Activated naive CD4-positive, alpha-beta T cell (primary cell): ENCODE measurements at places on chromosomes 6 and 20.

DNA sequence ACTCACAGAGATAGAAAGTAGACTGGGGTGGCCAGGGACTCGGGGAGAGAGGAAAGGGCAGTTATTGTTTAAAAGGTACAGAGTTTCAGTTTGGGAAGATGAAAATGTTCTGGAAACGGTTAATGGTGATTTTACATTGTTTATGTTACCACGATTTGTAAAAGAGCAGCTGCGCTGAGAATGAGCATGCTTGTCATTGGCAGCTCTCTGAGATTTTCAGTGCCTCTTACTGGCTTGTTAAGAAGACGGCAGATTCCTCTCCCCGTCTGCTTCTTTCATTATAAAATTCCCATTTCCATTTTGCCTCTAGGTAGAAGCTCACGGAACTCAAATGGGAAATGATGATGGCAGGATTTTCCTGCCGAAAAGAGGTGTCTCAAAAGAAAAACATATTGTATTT lies 39.7 kb upstream of the PPP1R3G start:
- DNase-seq = no peak

DNA sequence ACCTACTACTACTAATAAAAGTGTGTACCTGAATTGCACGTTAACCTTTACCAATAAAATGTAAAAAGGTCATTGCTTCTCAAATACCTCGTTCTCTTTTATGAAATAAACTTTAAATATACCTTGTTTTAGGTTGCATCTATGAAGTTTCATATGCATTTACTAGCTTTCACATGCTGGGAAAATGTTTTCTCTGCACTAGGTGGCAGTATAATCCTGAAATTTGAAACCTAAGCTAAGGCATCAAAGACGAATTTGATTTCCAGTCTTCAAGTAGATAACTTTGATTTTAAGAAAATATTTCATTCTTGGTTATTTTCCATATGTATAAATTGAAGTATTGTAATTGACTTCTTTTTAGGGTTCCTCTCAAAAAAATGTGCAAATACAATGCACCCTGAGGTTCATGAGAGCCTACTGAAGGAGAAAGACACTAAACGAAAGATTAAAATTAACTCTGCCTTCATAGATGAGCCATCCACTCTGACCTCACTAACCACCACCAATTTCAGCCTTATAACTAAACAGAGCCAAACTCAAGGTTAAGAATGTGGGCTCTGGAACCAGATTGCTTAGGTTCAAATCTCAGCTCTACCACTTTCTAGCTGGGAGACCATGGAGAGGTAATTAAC lies 7.3 kb upstream of the COL9A1 start:
- DNase-seq = no peak

- DNase-seq = no peak
Measured at GRCh38 chr20:50272030-50272723, 81.5 kb downstream of the CEBPB start.

GRCh38 chr6:39553860-39554802 lies 171.1 kb downstream of the KIF6 start:
- no peak for DNase-seq

GRCh38 chr6:118984342-118984741 lies 49.4 kb upstream of the MCM9 start:
- DNase-seq = no peak

GRCh38 chr6:52495922-52496321 lies 75.8 kb downstream of the EFHC1 start:
- no peak for DNase-seq

DNA sequence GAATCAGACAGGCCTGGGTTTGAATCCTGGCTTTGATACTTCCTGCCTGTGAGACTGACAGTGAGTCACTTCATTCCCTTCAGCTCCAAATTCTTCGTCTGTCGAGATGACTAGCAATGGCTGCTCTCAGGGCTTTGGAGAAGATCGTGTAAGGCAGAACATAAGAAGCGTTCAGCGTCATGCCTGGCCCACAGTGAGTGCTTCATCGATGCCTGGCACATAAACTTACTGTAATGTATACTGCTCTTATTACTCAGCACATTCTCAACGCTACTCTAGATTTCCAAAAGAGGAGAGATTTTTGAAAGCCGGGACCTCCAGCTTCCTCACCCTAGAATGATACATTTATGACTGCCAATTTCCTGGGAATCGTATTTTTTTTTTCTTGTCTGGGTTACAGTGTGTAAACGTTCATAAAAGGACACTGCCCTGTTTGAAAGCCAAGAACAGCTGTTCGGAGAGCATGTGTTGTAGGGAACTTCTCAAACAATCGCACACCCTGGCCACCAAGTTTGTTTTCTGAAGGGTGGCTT lies 16.2 kb upstream of the BCAS1 start:
- no peak for DNase-seq

GRCh38 chr6:53486679-53487078 lies 58.2 kb downstream of the GCLC start:
- no peak for DNase-seq

GRCh38 chr6:157976345-157977175 lies 5.1 kb upstream of the SYNJ2 start:
- DNase-seq = no peak

- DNase-seq = no peak
Measured at GRCh38 chr6:31040801-31041200, 30.5 kb downstream of the MUC22 start.

DNA sequence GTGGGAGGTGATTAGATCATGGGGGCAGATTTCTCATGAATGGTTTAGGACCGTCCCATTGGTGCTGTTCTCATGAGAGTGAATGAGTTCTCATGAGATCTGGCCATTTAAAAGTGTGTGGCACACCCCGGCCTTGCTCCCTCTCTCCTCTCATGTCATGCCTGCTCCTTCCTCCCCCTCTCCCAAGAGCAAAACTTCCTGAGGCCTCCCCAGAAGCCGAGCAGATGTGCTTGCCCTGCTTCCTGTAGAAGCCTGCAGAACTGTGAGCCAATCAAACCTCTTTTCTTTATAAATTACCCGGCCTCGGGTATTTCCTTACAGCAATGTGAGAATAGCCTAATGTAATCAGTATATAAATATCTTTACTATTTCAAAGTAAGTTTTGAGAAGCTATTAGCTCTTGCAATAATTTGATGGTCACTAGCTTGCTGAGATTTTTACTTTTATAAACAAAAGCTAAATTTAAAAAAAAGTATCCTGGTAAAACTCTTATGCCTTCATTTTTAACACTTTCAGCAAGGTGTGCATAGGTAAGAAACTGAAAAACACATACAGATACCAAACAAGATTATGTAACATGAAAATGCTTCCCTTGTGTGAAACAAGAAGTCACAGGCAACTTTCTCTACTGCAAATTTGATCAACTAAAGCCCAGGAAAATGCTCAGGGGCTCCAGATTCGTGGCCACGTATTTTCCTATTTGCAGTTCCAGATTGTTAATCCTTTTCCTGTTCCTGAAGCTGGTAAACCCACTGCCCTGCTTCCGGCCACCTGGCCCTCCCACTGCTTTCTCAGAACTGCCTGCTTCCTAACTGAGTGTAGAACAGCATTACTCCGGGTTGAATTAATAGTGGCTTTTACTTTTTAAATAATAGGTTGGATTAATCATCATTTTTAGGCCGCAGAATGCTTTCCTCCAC lies 395.1 kb upstream of the CNR1 start:
- DNase-seq = no peak

DNA sequence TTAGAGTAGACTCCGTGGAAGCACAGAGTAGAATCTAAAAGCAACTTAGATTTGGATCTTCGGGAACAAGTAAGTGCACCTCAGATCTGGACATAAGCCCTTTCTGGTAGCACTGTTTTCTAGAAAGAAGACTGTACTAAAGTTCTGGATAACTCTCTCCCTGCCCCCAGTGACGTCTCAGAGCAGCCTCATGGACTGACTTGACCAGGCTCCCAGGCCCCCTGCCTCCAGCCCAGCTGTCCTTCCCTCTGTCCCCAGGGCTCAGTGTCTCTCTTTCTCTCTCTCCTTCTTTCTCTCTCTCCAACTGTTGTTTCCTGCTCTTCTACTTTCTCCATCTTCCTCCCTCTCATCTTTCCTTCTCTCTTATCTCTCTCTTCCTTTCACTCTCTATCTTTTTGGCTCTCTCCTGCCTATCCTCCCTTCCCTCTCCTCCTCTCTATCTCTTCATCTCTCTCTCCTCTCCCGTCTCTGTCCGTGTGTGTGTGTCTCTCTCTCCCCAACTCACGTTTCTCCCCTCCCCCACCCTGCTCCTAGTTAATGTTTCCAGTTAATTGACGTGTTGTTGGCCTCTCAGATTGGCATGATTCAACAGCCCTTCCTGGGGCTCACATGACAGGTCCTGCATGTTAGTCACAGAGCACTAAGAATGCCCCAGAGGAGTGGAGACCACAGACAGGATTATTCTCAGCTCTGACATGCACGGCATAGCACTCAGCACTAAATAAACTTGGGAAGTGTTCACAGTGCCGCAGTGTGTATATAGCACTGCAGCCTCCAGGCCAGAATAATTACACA lies 180.4 kb upstream of the FOXQ1 start:
- DNase-seq = no peak

DNA sequence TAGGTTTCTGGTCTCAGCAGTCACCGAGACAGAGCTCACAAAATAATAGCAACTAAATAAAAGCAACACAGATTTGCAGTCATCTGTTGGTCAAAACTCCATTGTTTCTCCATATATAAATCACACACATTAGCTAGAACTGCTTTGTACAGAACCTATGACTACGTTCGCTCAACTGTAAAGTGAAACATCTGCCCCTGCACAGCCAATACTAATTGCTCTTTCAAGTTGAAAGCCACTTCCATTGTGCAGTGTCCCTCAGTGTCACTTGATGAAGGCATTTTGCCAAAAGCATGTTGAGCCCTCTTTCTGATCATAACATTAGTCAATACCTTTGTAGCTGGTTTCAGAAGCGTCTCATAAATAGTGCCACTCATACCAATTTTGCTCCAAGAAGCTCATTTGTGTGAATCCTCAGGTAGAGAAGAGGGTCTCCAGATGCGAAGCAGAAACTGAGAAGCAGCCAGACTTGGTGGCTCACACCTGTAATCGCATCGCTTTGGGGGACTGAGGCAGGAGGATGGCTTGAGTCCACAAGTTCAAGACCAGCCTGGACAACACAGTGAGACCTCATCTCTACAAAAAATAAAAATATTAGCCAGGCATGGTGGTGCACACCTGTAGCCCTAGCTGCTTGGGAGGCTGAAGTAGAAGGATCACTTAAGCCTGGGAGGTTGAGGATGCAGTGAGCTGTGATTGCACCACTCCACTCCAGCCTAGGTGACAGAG lies 68.9 kb downstream of the PERP start:
- DNase-seq = no peak

GRCh38 chr6:33911488-33911887 lies 107.7 kb upstream of the MLN start:
- DNase-seq = no peak

GRCh38 chr6:24743944-24744335 lies 25.0 kb upstream of the C6orf62 start:
- no peak for DNase-seq

DNA sequence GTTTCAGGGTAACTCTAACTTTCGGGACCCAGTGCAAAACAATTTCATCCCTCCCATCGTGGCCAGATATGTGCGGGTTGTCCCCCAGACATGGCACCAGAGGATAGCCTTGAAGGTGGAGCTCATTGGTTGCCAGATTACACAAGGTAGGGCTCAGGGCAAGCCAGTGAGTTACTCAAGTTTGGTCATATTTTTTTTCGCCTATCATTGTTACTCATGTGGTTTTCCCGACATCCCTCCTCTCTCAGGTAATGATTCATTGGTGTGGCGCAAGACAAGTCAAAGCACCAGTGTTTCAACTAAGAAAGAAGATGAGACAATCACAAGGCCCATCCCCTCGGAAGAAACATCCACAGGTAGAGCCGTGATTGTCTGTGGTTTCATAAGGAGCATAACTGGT lies 58.2 kb downstream of the DCBLD1 start:
- DNase-seq = no peak

DNA sequence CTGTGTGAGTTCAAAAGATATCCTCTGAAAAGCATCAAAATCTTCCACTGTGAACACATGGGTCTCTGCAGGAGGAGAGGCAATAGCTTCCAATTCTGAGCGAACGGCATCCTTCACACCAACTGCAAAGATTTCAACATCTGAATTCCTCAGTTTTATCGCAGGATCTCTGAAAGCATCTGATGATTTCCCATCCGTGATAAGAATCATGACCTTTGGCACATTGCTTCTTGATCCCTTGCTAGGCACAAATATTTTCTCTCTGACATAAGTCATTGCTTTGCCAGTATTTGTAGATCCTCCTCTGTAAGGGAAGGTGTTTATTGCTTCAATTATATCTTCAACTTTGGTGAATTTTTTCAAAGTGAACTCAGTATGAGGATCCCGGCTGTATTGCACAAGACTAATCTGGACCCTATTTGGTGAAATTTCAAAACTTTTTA lies 22.7 kb downstream of the COL12A1 start:
- no peak for DNase-seq

DNA sequence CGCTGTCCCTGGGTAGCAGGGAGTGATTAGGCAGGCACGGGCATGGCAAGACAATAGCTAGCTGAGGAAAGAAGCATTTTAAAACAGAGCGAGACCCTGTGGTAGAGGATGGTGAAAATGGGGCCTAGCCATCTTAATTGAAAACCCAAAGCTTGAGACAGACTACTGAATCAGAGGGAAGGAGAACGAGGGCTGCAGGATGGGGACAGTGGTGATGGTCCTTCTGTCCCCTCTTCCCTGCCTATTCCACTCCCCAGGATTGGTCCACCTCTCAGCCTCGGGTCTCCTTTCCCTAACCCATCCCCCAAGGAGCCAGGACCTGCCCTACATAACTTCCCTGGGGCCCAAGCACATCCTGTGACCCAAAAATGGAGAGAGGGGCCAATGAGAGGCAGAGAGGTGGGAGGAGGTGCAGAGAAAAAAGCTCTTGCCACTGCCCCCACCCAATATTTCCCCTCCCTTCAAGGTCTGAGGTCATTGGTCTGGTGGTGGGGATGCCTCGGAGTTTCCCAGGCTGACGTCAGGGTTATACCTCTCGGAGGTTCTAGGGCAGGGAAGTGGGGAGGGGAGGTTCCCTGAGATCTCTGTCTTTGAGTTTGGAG lies 884 bp upstream of the CUTA start:
- no peak for DNase-seq

DNA sequence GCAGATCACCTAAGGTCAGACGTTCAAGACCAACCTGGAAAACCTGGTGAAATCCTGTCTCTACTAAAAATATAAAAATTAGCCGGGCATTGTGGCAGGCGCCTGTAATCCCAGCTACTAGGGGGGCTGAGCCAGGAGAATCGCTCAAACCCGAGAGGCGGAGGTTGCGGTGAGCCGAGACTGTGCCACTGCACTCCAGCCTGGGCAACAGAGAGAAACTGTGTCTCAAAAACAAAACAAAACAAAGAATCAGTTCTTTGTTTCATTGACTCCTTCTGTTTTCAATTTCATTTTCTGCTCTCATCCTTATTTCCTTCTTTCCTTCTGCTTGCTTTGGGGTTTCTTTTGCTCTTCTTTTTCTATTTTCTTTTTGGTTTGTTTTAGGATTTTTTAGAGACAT lies 8.9 kb upstream of the TMEM14C start:
- DNase-seq = no peak
